ENCODE measurements at places on chromosomes 2 and 18. TPM values are rescaled to one million over a fixed set of nuclear protein-coding genes. Genes with fewer than 3 reads are reported as not detected.

- no peak for DNase-seq
- no peak overlapping the region for H3K4me3 ChIP-seq
- no peaks in the 10 kb centered on the region for H3K27me3 ChIP-seq
- H3K27ac ChIP-seq: no peak overlapping the region
- no peaks in the 10 kb centered on the region for H3K36me3 ChIP-seq
- peaks cover 11% of the 10 kb centered on the region for H3K4me1 ChIP-seq
Observed at GRCh38 chr2:3649581-3649980, 8.4 kb upstream of the ALLC start.

DNA sequence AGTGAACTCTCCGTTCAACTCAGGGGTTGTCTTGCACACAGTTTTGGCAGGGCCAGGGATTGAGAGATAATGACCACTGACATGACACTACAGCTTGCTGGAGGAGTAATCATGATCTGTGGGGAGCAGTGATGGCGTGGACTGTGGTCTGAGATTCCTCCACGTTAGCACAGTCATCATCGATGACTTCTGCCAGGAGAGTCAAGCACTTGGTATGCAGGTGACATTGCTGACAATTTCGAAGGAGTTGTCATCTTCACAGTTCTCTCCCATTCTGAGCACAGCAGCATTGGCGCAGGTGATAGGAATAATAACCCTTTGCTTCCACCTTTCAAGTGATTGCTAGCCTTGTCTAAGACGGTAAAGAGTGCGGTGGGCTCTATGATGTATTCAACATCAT is 79.8 kb downstream of the SGPP2 start:
- H3K4me1 ChIP-seq: no peaks in the 10 kb centered on the region
- DNase-seq: no peak
- H3K27ac ChIP-seq: no peak overlapping the region
- H3K27me3 ChIP-seq: no peaks in the 10 kb centered on the region
- no peak overlapping the region for H3K4me3 ChIP-seq

- H3K4me3 ChIP-seq: peak overlapping the region; percentile 41
- no peaks in the 10 kb centered on the region for H3K36me3 ChIP-seq
- no peak overlapping the region for H3K27ac ChIP-seq
Observed at GRCh38 chr18:28175930-28176697, 816 bp downstream of the CDH2 start.

GRCh38 chr2:205902041-205902899 is 183.7 kb downstream of the INO80D start:
- no peak overlapping the region for H3K27ac ChIP-seq
- H3K4me1 ChIP-seq: no peaks in the 10 kb centered on the region
- no peaks in the 10 kb centered on the region for H3K27me3 ChIP-seq
- H3K4me3 ChIP-seq: no peak overlapping the region
- H3K36me3 ChIP-seq: no peaks in the 10 kb centered on the region

Gene TMEM198
- 0.76 TPM for total RNA-seq

All from esophagus squamous epithelium (tissue), 5 donors.